ENCODE measurements at places on chromosomes 13 and 19. TPM values are rescaled to one million over a fixed set of nuclear protein-coding genes. Genes with fewer than 3 reads are reported as not detected.
A peak's percentile ranks its signal among the peaks of the same experiment; 100 is the strongest.

DNA sequence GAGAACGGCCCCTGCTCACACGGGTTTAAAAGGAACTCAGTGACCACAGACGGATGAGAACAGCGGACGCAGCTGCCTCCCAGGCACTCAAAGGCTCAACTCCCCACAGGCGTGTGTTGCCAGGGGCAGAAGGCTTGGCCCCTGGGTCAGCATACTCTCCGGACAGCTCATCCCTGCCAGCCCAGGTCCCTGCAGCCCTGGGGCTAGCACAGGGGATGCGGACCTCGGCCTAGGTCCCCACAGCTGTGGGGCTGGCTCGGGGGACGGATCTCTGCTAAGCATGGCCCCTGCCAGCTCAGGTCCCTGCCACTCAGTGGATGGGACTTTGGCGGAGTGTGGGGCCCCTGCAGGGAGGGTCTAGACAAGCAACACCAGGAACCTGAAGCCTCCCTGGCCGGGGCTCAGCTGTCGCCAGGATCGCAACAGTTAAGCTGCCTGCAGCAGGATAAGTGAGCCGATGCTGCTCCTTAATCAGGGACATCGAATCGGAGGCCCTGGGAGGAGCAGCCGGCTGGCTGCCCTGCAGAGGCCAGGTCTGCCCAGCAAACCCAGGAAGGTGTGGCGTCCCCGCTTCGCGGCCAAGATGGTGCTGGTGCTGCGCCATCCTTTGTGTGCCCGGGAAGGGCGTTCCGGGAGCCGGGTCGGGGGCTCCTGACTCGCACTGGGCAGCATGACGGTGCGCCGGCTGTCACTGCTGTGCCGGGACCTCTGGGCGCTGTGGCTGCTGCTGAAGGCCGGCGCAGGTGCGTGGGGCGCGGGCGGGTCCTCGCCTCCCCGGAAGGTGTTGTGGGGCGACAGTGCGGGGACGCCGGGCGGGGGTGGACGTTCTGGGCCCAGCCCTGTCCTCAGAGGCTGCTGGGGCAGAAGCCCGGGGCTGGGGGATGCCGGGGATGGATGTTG is 32.5 kb downstream of the MCF2L start:
- peak; percentile 74 for DNase-seq

- DNase-seq, result no peak
These were observed 16.0 kb downstream of the SMAD9 start for GRCh38 chr13:36903925-36904595.

GRCh38 chr13:46881621-46882020 is 15.2 kb downstream of the HTR2A start:
- no peak for DNase-seq

GRCh38 chr13:46831588-46832194 is 34.7 kb upstream of the ESD start:
- DNase-seq, result peak; percentile 40

GRCh38 chr13:49893591-49893990 is 42.5 kb downstream of the SPRYD7 start:
- DNase-seq, result no peak

- no peak for DNase-seq
These were observed 20.0 kb upstream of the CYSLTR2 start for GRCh38 chr13:48633700-48634099.

DNA sequence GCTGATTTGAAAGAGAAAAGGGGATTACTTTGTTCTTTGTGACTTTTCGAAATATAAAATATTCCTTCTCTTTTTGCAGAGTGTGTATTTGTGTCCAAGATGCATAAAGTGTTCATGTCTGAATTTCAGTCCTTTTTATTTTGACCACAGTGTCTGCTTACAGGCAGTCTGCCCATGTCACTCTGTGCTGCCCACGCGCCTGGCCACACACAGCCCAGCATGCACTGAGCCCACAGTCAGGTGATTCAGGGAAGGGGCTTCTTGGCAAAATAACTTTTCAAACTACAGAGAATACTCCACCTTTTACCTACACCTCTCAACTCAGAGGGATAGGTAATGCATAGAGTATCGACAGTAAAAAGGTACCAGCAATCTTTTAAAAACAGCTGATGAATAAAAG is 142.5 kb upstream of the TRPC4 start:
- no peak for DNase-seq

DNA sequence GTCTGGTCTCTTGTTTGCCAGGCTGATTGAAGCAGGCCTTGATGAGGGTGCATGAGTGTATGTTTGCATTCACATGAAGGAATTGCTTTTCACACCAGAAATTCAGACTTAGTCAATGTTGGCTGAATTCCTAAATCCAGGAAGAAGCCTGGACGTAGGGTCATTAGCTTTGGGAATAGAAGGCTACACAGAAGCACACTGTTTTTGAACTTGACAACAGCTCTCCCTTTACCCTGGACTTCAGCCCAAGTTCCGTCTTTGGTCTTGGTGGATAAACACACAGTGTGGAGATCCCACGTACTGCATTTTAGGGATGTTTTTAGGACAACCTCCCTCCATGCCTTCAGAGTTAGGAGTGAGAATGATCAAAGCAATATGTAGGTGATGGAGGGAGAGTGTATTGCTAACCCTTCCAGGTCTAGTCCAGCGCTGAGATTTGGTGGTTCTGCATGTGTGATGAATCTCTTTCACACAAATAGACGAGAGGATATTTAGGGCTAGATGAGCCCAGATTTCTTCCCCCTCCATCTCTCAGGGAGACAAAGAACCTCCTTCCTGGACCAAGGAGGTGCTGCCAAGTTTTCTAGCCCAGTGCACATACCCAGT is 22.8 kb downstream of the TM6SF2 start:
- DNase-seq, result no peak

DNA sequence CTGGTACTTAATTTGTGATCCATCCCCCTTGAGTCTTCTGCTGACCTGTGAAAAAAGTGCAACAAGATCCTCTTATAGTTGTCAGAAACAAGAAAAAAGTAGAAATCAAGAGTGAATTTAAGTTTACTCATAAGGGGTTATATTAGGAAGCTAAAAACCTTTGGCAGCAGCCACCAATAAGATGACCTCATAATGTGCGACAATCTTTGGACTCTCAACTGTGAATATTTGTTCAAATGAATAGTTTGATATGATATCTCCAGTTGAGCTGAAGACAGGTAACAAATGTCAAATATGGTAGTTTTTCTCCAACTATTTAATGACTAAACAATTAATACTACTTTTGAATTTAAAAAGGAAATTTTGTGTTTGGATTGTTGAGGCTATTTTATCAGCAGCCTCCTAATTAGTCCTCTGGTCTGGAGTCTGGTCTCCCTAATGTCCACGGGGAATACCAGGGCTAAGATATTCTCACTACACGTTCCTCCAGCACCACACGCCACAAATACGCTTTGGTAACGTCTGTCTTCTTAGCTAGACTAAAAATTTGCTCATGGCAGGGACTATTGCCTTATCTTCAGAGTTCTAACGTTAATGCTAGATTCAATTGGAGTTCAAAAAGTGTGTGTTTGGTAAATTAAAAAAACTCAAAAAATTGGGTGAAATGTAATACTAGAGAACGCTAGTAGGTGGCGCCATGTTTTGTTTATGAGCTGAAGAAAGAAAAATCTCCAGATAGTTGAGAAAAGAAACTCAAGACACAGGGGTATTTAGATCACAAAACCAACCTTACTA is 51.0 kb upstream of the PDX1 start:
- no peak for DNase-seq

DNA sequence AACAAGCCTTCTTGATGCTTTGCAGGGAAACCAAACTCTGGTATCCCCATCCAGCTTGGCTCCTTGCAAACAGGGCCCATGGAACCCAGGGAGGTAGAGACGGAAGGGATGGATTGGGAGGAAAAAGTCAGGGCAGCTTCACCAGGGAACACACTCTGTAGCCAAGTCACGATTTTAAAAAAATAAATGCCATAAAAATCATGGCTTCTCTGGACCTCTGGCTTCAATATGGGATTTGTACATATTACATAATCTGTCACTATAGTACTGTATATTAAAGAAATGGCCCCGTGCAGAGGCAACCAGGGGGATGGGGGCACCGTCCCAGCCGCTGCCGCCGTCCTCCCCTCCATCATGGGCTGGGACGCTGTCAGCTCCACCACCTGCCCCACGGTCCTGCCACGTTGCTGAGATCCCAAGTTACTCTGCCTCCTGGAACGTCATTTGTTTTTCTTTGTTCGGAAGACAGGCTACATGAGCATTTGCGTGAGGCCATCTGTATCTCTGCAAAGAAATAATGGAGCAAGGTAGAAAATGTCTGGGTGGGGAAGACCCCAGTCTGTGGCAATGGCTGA is 313.3 kb downstream of the ZNF536 start:
- DNase-seq, result no peak

DNA sequence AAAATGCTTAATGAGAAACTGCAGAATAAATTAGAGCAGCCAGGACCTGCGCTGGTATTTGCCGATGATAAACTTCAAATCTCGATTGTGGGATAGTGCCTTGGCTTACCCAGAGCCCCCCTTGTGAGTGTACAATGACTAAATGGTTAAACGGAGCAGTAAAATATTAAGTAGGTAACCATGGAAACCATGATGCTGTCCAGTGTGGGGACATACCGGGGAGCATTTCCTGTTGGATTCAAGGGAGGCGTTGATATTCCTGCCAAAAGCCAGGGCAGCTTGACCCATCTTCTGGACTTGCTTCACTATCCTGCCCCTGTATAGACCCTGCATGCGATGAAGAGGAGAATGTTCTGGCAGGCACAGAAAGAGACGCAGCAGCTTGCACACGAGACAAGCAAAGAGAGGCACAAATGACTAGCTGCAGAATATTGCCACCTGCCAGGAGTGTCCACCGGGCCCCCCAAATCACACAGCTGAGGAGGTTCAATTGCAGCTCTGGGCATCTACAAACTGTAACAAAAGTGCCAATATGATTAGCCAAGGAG is 255.3 kb upstream of the TSHZ3 start:
- no peak for DNase-seq

DNA sequence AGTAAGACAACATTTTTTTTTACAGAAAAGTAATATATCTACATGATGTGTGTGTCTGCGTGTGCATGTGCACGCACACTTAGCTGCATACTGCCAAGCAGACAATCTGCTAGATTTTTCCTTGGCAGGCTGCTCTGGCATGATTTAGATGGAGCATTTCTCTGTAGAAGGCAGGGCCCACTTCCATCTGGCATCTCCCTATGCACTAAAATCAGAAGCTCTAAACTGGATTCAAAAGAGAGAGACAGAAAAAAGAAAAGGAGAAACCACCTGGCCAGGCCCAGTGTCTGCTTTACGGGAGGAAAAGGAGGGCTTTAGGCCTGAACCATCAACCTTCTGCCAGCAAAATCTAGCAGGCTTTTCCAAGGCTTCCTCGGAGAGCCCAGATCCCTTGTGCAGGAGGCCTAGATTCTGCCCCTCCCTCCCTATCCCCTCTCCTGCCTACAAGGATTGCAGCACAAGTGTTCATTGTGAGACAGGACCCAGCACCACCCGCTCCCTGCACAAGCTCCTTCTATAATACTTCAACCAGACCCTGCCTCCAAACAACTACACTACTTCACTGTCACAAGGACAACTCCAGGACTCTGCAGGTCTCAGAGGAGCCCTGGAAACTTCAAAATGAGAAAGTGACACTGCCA is 99.3 kb downstream of the DOCK9 start:
- no peak for DNase-seq

GRCh38 chr13:32938314-32938713 is 77.9 kb upstream of the KL start:
- DNase-seq, result no peak

DNA sequence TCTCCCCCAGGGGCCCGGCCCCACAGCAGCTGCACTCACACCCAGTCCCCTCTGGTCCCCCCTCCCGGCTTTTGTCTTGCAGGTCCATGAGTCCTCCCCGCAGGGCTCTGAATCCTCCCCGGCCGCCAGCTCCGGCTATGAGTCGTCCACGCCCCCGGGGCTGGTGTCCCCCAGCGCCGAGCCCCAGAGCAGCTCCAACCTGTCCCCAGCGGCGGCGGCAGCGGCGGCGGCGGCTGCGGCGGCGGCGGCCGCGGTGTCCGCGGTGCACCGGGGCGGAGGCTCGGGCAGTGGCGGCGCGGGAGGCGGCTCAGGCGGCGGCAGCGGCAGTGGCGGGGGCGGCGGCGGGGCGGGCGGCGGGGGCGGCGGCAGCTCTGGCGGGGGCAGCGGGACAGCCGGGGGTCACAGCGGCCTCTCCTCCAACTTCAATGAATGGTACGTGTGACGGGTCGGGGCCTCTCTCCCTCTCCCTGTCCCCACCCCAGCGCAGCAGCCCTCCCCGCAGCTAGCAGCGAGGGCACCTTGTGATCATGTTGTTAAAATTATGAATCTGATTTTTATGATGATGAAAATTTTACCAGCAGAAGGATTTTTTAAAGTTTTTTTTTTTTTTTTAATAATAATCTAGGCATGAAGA is 3.8 kb downstream of the ZIC2 start:
- DNase-seq, result no peak

DNA sequence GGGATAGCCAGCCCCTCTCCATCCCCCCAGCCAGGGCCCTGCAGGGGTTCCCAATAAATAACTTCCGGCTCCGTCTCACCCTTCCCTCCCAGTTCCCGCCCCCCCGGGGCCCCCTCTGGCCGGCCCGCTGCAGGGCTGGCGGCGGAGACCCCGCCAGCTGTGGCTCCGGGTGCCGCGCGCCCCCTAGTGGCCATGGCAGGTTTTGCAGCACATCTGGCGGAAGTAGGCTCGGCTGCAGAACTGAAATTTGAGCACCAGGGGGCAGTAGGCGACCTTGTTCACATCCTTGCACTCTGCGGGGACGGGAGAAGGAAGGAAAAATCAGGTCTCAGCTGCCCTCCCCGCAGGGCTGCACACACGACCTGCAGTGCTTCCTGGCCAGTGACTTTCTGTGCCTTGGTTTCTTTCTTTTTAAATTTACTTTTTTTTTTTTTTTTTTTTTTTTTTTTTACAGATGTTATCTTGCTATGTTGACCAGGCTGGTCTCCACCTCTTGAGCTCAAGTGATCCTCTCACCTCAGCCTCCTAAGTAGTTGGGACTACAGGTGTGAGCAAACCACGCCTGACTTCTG is 3.6 kb upstream of the MYO1F start:
- peak; percentile 72 for DNase-seq

DNA sequence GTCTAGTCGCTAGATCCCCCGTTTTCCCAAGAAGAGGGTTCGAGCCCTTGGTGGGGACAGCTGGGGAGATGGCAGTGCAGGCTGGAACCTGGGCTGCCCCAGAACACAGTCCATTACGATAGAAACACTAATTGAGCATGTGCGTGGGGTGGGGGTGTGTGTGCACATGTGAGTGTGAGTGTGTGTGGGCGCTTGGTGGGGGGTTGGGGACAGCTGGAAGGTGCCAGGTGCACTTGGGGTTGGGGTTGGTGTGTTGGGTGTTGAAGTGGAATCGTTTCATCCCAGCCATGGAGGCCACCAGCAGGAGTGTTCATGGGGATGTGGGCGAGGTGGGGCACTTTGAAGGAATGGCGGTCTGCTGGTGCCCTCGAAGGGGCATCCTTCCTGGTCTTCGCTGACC is 18.1 kb upstream of the NPAS1 start:
- no peak for DNase-seq

SIGLEC14 gene
- polyA plus RNA-seq, result 0.90 TPM

CYP4F8 gene
- polyA plus RNA-seq, result not detected

GJA3 gene
- polyA plus RNA-seq, result 0.07 TPM

SHC2 gene
- 13.3 TPM for polyA plus RNA-seq

FBN3 gene
- 54.0 TPM for polyA plus RNA-seq

CEACAM3 gene
- 0.39 TPM for polyA plus RNA-seq

GJB6 gene
- polyA plus RNA-seq, result 0.97 TPM

MKNK2 gene
- 51.7 TPM for polyA plus RNA-seq

ZNF729 gene
- 0.10 TPM for polyA plus RNA-seq

GDF15 gene
- 18.7 TPM for polyA plus RNA-seq
